OCI-M1 (cell line): ENCODE measurements at places on chromosomes 7 and 10.
A peak's percentile ranks its signal among the peaks of the same experiment; 100 is the strongest.

- DNase-seq = no peak
Observed at GRCh38 chr10:679556-679955, 9.9 kb downstream of the DIP2C start.

DNA sequence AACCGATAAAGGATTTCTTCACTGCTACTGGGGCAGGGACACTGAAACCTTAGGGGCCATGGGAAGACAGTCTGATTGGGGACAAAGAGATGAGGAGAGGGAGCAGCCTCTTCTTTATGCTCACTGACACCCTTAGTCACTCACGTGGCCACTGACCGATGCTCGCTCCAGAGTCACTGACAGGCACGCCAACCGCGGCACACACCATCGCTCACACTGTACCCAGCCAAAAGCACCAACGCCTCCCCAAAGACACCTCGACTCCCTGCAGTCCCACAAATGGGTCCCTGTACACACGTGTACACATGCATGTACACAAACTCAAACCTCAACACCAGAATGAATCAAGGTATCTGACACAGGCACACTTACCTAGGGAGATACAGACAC is 35.3 kb upstream of the SLF2 start:
- DNase-seq = no peak

- peak; percentile 2 for DNase-seq
Observed at GRCh38 chr7:49166441-49166840, 242.1 kb downstream of the CDC14C start.

- no peak for DNase-seq
Observed at GRCh38 chr7:44568771-44569560, 4.7 kb downstream of the DDX56 start.

DNA sequence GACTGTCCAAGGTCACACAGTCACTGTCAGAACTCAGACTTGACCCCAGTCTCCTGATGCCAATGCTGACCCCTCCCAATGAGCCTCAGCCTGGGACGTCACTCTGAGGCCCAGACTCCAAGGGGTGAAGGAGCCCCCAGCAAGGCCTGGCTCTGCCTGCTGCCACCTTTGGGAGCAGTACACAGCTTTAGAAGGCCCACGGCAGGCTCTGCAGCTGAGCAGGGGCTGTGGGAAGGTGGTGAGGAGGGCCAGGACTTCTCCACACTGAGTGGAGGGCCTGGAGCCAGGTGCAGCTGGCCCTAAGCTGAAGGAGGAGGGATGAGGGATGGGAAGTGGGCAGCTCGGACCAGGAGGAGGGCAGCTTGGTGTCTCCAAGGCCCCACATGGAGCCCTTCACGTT is 23.9 kb upstream of the ZMIZ1 start:
- no peak for DNase-seq

DNA sequence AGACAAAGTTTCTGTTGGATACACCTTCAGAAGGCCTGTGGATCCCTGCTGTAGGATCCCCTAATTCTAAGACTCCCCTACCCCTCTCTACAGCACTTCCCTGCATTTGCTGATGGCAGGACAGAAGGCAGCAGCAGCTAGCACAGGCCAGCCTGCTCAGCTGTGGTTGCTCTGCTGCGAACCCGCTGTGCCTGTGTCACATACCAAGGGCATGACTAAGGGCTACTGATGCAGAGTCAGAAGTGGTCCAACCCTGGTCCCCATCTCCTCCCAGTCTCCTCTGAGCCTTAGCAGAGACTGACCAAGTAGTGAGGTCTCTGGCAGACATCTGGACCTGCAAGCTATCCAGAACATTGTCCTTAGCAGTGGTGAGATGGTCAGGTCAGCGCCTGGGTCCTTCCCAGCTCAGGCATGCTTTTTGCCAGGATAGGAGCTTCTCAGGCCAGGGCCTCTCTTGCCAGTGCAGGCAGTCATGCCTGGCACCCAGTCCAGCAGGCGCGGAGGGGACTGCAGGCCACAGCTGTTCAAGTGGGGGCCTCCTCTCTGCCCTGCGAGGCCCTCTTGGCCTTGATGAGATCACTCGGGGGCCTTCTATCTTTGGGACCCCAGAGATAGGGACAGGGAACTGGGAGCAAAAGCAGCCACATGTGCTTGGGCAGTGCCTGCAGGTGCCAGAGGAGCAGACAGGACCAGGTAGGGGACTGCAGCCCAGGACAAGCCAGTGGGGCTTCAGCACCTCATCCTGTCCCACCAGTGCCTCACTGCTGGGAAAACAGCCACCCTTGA is 146.4 kb downstream of the ZNF248 start:
- no peak for DNase-seq

DNA sequence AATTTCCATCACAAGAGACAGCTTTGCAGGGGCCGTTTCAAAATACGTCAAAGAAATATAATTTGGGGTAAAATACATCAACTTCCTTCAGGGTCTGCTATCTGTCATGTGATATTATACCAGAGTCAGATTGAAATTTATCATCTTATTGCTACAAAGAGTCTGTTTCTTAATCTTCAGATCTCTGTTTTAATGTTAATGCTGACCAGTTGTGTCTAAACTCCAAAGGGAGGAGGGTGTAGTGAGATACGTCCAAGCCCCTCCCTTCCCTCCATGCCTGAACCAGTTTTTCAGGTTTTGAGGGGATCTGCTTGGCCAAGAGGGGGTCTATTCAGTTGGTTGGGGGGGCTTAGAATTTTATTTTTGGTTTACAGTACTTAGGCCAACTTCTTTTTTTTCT is 891.6 kb downstream of the GRM8 start:
- DNase-seq = no peak
